ENCODE measurements at places on chromosomes 6 and 20. TPM values are rescaled to one million over a fixed set of nuclear protein-coding genes. Genes with fewer than 3 reads are reported as not detected.

Gene TCP11
- not detected for total RNA-seq

Gene SAMD10
- 1.9 TPM for total RNA-seq

Gene SLC22A1
- 0.05 TPM for total RNA-seq

Gene HCK
- total RNA-seq, result not detected

Gene HLA-DOA
- 4.3 TPM for total RNA-seq

Gene FYN
- 74.1 TPM for total RNA-seq

Gene SPEF1
- total RNA-seq, result 1.0 TPM

Gene SPDEF
- total RNA-seq, result 0.19 TPM

Gene PGC
- total RNA-seq, result not detected

Gene VSX1
- not detected for total RNA-seq

Gene DTNBP1
- total RNA-seq, result 6.5 TPM

Gene RHAG
- total RNA-seq, result not detected

Gene EPM2A
- 10.7 TPM for total RNA-seq

Gene CCN6
- 1.1 TPM for total RNA-seq
